ENCODE measurements at places on chromosomes 2 and 18.

GRCh38 chr18:58544179-58544578 lies 84.7 kb downstream of the ALPK2 start:
- DNase-seq = no peak

DNA sequence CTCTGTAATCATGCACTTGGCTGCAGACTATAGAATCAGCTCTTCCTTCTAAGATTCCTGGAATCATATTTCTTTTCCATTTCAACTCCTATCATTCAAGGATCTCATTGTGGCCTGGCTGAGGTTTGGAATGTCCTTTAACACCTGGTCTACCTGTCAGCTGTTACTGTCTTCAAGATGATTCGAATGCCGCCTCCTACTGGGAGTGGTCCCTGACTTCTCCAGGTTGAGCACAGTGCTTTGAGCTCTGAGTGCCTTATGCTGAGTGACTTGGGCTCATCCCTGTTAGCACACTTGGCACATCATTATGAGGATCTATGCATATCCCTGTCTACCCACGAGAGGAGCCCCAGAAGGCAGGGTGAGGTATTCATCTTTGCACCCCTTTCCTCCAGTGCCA lies 87.6 kb downstream of the MARCHF4 start:
- DNase-seq = no peak

DNA sequence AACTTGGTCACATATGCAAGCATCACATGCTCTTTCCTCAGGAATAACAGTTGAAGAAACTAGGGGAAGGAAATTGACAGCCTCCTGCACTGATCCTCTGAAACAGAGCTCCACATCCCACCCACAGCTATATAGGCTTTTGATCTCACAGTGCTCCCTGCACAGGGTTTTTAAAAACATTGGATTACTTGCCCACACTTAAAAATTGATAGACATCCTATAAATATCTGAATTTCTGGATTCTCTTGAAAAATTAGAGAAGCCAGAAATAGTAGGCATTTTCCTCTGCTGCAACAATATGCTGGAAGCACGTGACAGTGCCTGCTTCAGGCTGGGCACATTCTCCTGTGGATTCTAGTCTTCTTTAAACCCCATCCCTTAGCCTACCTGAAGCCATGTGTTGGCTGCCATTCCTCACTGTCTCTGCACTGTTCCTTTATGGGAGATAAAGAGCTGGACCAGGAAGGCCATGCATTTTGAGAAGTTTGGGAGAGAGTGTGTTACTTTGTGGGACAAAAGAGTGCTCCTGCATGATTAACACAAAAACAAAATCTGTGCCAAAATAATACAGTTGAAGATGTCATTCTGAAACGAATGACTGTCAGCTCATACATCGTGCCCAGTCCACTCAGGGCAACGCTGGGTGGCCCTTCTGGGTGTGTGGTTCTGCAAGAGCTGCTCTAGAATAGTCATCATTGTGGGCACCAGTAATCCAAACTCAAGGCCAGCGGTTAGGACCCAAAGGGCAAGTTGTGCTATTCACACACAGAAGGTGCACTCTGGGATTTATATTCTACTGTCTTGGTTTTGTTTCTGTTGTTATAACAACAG lies 59.8 kb downstream of the GYPC start:
- no peak for DNase-seq

- no peak for DNase-seq
Observed at GRCh38 chr18:13918898-13919297, 3.6 kb upstream of the MC2R start.

GRCh38 chr2:167293943-167294775 lies 405.9 kb downstream of the XIRP2 start:
- DNase-seq = no peak

DNA sequence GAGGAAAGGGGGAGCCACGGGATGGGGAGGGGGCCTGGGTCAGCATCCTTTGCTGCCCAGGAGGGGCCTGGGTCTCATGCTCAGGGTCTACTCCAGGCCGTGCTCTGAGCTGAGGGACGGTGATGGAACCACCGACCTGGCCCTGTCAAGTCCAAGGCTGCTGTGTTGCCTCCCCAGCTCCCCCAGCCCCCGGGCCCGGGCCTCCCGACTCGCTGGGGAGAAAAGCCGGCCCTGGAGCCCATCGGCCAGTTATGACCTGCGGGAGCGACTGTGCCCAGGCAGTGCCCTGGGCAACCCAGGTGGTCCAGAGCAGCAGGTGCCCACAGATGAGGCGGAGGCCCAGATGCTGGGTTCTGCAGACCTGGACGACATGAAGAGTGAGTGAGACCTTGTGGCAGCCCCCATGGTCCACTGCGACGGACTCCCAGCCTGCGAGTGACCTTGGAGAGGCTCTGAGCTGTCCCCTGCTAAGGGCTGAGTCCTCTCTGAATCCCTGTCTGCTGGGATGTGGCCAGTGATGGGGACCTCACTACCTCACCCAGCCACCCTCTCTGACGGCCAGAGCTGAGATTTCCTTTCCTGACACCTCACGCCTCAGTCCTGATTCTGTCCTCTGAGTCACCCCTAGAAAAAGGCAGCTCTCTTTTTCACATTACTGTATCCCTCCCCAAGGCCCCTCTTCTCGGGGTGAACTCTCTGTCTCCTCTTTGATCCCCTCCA lies 2.7 kb downstream of the SLC4A3 start:
- DNase-seq = no peak

DNA sequence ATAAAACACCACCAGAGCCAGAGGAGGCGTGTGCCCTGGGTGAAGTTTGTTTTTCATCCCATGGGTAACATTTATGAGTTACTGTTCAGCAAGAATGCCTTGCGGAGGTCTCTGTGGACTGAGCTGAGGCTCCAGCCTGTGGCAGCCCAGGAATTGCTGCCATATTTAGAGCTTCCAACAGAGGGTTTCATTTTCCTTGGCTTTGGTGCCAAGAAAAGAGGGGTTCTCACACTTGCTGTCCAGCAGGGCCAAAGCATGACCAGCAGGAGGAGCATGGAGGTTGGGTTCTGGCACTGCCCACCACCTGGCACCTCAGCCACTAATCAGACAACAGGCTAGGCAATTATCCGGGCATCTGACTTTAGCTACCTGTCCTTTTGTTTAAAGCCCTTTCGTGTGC lies 36.7 kb downstream of the EPAS1 start:
- DNase-seq = no peak

DNA sequence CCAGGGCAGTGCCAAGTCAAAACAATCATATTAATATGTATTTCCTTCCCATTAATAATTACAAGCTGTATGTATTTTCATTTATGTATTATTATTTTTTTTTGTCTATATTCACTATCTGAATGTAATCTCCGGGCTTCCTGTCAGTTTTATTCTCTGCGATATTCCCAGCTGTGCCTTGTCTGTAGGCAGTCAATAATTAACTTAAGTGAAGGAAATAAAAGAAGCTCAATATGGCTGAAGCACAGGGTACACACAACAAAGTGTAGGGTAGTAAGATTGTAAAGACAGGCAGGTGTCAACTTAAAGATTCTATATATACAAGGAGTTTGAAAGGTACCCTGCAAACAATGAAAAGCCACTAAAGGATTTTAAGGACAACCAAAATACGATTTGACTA lies 122.9 kb downstream of the ROCK1 start:
- no peak for DNase-seq

All from activated CD8-positive, alpha-beta memory T cell treated with anti-CD3 and anti-CD28 coated beads for 48 hours (primary cell).